ENCODE measurements at places on chromosomes 11 and 22.

GRCh38 chr22:29152045-29152953 lies 53.4 kb upstream of the EMID1 start:
- peak; percentile 21 for DNase-seq

DNA sequence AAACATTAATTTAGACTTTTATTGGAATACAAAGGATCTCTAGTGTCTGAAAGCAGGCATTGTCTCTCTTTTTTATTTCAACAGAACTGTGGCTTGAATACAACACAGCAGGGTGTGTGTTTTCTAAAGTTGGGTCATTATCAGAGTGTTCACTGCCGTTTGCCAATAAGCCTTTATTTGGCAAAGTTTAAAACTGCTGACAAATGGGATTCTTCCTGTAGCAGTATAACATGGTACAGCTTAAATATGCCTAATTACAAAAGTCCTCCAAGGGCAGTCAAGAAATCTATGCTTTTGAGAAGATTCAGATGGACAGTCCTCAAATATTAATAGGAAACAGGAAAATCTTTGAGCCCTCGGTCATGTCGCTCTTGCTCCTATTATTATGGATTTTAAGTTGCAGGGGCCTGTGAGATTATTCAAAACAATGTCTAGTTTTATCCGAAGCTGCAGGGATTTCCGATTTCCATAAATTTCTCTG lies 199.9 kb downstream of the MAML2 start:
- no peak for DNase-seq

DNA sequence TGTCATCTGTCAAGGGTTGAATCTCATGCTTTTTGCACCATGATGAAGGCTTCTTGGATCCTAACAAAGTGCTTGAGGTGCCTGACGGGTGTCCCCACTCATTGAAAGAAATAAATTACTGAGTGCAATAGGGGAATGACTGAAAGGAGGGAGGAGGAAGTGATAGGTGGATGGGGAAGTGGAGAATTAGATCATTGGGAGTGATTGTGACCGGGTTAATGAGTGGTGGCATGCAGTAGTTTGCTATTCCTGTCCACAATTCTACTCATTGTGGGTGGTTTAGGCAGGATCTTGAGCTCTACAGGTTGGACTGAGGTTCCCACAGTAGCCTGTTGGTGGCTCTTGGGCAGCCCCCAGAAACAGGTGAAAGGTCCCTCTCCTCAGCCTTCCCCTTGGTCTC lies 44.3 kb downstream of the THAP12 start:
- no peak for DNase-seq

- no peak for DNase-seq
These were observed 9.6 kb upstream of the ALKBH3 start for GRCh38 chr11:43871051-43871450.

DNA sequence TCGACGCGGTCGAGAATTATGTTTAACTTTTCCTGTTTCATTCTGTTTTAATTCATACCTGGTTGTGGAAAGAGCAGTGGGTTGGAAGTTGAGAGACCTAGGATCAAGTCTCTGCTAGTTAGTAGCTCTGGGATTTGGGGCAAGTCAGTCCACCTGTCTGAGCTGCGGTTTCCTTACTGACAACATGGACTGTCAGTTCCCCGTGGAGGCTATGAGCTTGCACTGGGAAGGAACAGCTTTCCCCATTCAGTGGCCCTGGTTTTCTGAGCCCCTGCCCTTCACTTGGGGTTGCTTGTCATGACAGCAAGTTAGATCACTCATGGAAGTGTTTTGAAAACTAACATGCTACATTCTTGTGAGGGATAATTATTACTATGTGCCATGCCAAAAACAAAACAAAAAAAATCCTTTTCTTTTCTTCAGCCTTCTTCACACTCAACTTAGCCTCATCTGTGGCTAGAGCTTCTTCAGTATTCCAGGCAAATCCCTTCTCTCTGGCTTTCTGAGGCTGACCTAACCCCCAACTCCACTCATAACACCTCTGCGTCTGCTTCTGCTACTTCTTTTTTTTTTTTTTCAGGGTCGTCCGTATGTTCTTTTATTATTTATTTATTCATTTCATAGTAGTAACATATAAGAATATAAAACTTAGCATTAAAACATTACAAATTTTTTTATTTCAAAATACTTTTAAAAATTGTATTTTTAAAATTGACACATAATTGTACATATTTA lies 43.0 kb upstream of the ZBED5 start:
- DNase-seq: no peak

DNA sequence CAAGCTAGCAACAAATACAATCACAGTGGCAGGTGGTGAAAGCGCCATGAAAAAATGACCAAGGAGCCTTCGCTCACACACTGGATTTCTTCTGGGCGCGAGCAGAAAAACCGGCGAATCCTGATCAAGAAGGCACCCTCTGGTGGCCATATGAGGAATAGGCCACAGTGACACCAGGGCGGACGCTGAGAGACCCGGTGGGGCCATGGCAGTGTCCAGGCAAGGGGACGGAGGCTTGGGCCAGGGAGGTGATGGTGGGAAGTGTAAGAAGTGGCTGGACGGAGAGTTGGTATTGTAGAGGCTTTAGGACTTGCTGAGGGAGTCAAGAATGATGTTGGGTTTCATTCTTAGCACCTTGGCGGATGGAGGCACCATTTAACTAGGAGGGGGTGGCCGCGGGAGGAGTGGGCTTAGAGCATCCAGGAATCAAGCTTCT lies 16.9 kb upstream of the RAC2 start:
- DNase-seq: no peak

DNA sequence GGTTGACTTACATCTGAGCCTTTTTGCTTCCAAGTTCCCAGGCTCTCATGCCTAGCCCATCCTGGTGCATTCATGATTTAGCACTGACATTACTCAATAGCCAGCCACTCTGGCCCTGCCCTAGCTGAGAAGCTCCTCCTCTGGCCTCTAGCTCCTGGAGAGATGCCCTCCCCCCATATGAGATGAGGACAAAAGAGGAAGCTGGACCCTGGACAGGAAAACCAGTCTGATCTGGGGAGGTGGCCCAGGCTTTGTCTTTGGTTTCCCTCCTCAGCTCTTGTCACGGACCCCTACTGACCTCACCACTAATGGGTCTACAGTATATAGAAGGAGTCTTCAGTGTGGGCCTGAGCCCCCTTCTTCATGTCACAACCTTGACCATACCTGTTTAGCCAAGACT lies 3.0 kb downstream of the RHOG start:
- DNase-seq: no peak

DNA sequence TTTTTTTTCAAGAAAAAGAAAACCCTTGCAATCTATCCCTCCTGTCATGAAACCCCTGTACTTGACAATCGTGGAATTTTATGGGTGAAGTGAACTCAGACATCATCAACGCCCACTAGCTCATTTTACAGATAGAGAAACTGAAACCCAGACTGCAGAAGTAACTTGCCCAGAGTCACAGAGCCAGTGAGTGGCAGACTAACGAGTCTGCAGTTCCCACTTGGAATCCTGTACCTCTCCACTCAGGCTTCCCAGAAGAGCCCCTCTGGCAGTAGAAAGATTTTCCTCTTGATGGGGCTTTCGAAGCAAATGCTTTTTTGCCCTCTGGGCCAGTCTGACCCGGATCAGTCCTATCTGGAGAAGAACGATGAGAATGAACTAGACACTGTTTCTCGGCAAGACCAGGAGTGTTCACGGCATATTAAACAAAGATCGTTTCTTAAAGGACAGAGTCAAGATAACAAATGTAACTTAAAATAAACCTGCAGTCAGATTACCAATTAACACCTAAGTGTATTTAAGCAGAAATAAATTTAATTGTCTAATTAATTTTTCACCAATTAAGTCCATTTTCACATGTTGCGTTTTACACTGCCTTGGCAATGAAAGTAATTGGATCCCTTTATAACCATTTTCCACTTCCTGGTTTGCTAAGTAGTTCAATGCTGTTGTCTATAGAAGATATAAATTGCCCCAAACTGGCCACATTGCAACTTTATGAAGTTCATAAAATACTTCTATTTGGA lies 61.3 kb upstream of the CREB3L1 start:
- no peak for DNase-seq

Measured in nucleus accumbens (tissue), 56 donors.